ENCODE measurements at places on chromosomes 5 and 9.

DNA sequence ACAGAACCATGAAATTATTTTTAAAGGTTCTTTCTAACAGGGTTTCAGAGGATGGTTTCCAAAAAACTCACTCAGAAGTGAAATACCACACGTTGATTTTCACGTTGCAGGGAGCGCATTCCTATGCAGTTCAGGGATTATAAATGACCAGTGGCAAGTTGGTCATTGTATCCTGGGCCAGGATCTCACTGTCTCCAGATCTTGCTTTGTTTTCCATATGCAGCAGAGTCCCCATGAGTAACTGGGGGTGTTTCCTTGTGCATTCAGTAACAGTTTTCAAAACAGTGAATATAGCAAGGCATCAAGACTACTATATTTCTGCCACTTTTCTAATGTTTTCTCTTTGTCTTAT, 1064.9 kb upstream of the DMAC1 start:
- no peak for DNase-seq

DNA sequence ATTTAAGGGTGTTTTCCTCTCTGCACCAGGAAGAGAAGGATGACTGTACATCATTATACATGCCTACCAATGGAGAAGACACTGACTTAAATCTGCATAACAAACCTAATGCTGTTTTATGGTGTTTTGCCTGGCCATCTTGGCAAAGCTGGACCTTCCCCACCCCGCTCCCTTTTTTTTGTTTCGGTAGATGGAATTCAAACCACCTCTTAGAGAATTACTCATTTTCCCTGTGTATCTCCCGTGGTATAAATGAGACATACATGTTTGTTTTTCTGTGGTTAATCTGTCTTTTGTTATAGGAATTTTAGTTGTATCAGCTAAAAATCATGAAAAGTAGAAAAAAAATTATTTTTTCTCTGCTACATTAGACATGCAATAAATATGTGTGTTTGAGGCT, 28.8 kb downstream of the IL12B start:
- no peak for DNase-seq

DNA sequence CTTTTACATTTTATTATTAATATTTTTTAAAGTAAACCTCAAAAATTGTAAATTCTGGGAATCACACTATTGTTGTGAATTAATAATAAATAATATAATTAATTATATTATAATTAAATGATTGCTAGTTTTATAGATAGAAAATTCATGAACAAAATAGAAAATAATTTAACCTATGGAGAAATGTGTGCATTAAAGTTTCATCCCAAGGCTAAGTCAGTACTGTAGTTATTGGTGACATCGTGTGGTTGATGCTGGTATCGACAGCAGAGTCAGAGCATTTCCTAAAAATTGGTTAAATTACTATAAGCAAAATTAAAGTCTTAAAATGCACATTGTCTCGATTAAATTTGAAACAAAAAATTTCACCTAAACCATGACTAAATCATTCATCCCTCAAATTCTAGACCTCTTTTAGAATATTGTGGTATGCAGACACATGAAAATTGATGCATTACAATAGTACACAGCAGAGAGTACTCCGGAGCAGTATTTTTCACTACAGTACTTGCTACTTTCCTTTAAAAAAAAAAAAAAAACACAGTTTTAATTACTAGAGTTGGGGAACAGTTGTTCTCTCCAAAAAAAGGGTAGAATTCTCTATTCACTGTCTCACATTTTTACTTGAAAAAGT, 73.9 kb downstream of the RORB start:
- DNase-seq = no peak

GRCh38 chr5:15695215-15695731, 195.3 kb downstream of the FBXL7 start:
- no peak for DNase-seq

DNA sequence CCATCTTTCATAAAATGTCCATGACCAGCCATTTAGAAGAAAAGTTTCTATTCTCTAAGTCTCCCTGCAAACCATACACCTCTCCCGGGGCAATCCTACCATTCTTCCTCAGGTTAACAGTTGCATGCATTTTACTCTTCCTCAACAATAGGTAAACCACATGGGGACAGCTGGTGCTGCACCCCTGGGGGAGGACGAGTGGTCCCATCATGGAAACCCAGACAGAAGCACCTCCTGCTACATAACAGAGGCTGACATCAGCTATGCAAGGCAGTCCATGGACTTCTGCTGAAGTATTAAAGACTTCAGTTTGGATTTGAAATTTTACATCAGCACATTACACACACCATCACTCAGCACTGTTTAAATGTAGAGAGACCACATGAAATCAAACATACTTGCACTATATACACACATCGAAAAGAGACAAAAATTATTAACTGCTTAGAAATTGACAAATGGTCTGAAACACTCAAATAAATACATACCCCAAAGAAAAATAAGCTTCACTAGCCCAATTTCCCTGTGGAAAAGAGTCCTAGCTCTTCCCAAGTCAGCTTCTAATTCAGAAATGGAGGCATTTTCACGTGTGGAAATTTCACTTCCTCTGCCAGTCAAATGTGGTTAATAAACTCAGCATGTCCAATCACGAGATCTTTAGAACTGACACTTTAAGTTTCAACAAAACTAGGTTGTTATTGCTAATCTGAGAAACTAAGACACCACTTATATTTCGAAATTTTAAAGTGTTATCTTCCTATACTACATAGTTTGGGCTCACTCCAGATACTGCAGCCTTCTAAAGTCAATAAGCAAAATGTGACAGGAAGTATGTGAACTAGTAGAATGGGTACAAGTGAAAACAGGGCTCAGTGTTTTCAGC, 173.4 kb downstream of the ROR2 start:
- DNase-seq = no peak

DNA sequence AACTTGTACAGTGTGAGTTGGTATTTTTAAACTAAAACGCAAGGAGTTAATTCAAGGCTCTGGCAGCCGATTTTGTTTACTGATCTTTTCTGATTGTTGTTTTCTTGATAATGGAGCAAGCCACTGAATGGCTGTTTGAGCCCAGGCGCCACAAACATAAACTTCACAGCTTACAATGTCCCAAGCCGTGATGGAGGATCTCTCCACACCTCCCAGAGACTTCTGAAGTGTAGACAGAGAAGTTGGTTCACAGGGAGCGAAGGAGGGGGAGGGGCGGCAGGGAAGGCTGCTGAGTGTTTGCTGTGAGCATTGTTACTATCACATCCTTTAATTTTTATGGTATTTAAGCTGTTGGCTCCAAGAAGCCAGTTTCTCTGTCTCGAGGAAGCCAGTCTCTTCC, 14.7 kb downstream of the ISL1 start:
- no peak for DNase-seq

DNA sequence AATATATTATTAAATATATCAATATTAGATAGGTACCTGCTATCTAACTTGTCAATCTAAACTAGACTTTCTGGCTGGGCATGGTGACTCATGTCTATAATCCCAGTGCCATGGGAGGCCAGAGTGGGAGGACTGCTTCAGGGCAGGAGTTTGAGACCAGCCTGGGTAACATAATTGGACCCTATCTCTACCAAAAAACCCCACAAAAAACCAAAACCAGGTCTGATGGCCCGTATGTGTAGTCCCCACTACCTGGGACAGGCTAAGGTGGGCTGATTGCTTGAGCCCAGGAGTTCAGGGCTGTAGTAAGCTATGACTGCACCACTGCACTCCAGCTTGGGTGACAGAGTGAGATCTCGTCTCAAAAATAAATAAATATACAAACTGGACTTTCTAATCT, 55.0 kb downstream of the PJA2 start:
- no peak for DNase-seq

GRCh38 chr5:180755601-180756000, 15.7 kb upstream of the OR2Y1 start:
- DNase-seq = no peak

- no peak for DNase-seq
These were observed 141.4 kb downstream of the MTX3 start for GRCh38 chr5:79849486-79850315.

DNA sequence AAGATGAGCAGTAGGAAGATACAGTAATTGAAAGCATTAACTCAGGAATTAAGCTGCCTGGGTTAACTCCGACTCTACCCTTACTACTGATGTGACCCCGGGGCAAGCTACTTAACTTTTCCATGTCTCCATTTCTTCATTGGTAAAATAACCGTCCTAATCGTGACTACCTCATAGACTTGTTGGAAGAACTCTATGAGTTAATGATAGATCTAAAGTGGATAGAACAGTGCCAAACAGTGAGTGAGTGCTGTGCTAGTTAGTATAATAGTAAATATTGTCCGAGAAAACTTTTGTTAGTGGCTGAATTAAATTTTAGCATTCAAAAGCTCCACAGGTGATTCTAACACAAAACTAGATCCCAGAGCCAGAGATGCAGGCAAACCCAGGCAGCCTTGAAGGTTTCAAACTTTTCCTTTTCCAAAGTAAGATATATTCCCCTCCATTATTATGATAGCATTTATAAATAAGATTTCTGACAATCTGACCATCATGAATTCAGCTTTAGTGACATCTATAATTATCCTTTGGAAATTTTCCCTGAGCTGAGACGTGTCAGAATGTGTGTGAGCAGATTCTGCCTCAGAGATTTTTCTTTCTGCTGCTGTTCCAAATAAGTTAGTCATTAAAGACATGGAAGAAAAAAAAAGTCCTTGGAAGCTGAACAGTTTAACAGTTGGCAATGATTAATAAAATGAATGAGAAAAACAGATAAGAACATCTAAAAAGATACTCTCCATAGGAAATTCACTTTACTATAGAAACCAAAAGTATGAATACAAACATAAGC, 369.5 kb downstream of the PRELID2 start:
- DNase-seq = no peak

- no peak for DNase-seq
These were observed 135.6 kb upstream of the LPCAT1 start for GRCh38 chr5:1659100-1659981.

DNA sequence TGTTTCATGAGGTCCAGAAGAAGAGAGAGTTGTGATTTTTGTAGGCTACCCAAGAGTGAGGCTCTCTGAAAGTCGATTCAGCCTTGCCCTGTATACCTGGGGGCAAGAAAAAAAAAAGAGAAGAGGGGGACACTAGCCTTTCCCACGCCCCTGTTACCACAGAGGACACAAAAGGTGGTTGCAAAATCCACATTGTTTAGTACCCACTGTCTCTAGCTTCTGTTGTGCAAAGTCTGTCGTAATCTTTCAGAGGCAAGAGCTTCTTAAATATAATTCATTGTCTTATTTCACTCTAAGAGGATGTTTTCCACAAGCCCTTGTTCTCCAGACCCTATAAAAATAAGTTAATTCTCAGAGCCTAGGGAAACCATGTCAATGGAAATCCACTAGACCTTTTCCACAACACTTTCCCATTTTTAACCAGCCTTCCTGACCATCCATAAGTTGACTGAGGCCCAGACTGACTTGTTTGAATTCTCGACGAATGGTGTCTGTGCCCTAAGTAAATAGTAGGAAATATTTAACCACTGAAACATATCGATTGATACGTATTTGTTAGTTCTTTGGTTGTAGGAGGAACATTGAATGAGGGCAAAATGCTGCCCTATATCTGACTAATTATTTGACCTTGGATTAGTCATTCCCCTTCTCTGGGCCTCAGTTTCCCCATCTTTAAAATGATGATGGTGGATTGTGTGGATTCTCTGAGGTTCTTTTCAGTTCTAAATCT, 182.7 kb downstream of the PAPPA start:
- no peak for DNase-seq

GRCh38 chr9:129775448-129775798, 22.6 kb upstream of the PTGES start:
- no peak for DNase-seq

DNA sequence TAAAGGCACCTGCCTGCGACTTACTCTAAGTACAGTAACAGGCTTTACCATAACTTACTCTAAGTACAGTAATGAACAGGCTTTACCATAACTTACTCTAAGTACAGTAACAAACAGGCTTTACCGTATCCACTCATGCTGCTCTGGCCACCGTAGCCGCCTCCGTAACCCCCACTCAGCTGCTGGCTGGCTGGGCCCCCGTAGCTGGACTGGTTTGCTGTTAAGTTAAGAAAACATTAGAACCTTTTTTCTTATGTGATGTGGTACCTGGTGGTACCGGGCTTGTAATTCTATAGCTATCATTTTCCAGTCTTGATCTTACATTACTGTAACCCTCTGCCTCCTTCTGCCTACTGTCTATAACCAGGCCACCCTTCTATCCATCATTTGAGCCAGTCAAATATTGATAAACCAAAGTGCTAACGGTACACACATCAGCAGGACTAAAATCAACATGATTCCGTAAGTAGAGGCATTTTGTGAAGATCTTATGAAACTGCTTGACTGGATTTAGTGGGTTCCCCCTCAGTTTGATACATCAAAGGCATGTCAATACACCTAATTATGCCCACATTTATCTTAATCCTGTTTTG, 7.4 kb downstream of the HNRNPH1 start:
- DNase-seq = no peak

DNA sequence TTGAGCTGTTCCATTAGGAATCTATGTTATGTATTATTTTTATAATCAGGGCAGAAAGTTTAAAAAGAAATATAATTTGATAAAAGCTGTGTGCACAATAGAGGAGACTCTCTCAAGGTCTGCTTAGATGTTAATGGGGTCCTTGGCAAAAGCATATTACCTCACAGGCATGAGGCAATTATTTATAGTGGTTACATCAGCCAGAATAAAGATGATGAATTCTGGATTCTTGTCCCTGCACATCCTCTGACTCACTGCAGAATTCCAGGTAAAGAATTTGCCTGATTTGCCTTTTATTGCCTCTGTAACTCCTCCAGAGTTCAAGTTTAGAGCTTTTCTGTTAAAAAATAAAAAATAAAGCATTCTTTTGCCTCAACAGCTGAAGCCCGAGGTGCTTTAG, 253.6 kb downstream of the MAST4 start:
- DNase-seq = no peak

DNA sequence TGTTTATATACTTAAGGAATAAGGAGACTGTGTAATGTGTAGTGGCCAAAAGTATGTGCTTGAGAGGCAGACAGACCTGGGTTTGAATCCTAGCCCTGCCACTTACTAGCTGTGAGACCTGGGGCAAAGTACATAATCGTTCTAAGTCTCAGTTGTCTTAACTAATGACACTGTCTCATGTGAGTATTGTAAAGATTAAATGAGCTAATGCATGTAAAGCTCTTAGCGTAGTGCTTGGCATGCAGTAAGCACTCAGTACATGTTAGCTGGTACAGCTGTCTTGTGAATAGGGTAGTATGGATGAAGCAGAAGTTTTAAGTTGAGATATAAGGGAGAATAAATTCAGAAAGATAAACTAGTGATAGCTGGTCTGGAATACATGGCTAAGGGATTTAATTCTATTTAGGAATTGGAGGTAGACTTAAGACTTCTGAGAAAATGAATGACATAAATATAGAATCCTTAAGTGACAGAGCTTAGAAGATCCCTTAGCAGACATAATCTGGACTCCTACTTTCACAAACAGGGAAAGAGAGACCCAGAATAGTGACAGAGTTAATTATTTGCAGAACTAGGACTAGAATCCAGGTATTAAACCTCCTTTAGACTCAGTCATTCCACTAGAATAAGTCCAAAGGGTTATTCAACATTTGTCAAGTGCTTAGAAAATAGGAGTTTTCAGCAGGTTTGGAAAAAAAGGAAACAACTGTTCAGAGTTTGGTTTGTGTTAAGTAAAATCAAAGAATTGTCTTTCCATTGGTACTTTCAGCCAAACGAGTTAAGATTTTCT, 13.1 kb downstream of the GPR21 start:
- DNase-seq = no peak

GRCh38 chr9:87275047-87275725, 222.5 kb upstream of the DAPK1 start:
- DNase-seq = no peak
